ENCODE measurements at places on chromosomes 4 and X.

GRCh38 chr4:15690020-15690809 lies 8.6 kb downstream of the FAM200B start:
- no peak for DNase-seq

DNA sequence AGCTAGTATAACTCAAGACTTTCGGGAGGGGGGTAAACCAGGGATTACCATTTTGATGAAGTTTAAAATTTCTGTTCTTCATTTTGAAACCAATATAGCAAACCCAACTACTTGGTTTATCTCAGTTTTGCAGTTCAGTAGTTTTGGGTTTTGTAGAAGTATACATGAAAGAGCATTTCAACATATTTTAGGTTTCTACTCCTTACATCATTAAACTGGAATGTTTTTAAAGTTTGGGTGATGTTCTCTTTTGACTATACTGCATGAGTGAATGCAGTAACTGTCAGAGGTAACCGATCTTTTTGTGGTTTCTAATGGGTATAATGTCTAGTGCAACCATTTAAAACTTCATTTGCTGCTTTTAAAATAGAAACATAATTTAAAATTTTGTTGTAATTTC lies 248.3 kb upstream of the MAD2L1 start:
- DNase-seq: no peak

GRCh38 chr4:7771056-7771455 lies 168.6 kb downstream of the AFAP1 start:
- DNase-seq: no peak

- DNase-seq: no peak
Measured at GRCh38 chr4:94634271-94634670, 123.5 kb upstream of the BMPR1B start.

Data from G401 (cell line).